ENCODE measurements at places on chromosomes 12 and 14.

DNA sequence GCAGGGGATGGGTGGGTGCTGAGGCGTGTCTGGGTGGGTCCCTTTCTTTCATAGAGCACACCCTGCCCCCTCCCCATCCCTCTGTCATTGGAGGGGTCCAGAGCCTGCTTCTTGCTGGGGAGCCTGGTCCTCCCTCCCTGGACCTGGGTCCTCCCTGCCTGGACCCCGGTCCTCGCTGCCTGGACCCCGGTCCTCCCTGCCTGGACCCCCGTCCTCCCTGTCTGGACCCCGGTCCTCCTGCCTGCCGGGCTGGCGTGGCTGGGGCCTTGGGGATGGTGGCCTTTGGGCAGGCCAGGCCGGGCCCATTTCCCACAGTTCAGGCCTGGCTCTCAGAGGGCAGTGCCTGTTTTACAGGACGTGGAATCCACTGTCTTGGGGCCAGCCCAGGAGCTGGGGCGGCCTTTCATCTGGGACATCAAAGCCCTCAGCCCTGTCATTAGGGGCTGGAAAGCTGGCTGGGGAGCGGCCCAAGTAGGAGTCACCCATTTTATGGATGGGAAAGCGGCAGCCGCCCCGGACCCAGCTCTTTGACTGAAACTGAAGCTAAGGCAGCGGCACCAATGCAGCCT is 44.6 kb downstream of the KIF26A start:
- no peak for DNase-seq

GRCh38 chr14:102996941-102997340 is 60.4 kb downstream of the CDC42BPB start:
- no peak for DNase-seq

GRCh38 chr14:81260732-81261131 is 40.0 kb upstream of the GTF2A1 start:
- DNase-seq: no peak

- no peak for DNase-seq
Measured at GRCh38 chr12:64269161-64269560, 47.1 kb upstream of the KICS2 start.

DNA sequence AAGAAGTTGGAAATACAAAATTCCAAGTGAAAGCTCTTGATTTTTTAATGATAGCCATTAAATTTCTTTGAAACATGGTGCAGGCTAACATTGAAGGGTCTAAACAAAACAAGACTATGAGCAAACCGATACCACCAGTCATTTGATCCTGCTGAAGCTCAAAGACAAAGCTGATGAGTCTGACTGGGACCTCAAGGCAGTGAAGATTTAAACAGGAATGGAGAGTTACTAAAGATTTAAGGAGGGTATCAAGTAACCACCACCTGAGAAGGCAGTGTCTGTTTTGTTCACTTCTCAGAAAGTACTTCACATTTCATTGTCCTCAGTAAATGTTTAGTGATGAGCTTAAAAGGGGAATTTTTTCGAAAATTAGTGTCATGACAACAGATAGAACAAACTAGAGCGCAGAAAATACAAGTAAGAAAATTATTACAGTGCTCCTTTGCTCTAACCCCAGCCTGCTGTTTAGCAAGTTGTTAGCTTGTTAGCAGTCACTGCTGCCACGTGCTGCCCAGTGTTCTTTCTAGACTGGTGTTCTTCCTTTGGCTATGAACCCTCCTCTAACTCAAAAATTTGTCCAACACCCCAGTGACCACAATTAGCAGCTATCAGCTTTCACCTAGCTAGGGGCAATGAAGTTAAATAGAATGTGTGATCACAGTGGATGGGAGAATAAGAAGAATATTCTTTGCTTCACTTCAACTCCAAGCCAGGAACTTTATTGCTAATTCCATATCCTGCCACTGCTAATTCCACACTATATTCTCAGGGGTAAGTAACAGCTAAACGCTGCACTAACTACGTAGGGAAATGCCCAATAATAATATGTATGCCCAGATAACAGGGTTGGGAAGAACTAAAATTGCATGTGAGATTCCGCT is 41.1 kb downstream of the YAF2 start:
- no peak for DNase-seq

DNA sequence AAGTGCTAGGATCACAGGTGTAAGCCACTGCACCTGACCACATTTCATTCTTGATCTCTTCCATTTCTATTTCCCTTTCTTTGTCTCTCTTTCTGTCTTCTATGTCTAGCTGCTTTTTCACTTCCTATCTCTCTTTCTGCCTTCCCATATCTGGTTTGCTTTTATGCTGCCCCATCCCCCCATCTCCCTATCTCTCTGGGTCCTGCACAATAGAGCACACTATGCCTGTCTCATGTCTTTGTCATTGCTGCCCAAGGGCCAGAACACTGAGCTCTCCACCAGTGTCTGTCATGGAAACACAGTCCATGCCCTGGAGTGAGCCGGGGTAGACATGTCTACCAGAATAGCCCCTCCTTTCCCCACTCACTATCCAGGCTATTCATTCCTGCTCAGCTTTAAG is 12.3 kb upstream of the RARG start:
- no peak for DNase-seq

- DNase-seq: no peak
Measured at GRCh38 chr12:80058586-80058985, 40.8 kb upstream of the OTOGL start.

DNA sequence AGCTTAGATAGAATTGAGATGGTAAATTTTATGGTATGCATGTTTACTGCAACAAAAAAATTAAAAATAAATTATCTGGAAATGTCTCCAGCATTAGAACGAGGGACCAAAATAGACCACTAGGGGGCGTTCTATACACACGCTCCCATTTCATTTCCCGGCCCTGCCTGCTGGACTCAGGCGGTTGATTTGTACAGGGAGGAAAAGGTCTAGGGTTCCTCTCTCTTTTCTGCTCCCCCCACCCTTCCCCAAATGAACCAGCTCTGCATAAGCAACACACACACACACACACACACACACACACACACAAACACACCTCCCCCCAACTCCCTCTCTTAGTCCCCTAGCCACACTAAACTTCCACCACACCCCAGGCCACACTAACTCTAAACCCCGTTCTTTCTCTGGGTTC is 7.8 kb upstream of the DTX1 start:
- no peak for DNase-seq

DNA sequence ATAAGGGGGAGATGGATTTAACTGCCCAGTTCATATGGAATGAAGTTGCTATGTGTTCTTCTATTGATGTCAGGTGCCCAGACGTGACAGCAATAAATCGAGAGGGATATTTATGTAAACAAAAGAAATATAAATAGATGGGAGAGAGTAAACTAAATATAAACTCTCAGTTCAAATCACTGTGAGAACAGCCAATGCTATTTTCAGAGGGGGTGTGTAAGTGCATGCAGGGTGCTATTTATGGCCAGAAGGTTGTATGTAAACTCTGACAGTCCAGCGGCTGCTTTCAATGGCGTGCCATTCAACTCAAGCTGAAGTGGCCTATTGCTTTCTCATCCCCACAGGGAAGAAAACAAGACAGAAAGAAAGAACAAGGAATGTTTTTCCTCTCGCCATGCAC is 127.2 kb downstream of the KCNA5 start:
- no peak for DNase-seq

DNA sequence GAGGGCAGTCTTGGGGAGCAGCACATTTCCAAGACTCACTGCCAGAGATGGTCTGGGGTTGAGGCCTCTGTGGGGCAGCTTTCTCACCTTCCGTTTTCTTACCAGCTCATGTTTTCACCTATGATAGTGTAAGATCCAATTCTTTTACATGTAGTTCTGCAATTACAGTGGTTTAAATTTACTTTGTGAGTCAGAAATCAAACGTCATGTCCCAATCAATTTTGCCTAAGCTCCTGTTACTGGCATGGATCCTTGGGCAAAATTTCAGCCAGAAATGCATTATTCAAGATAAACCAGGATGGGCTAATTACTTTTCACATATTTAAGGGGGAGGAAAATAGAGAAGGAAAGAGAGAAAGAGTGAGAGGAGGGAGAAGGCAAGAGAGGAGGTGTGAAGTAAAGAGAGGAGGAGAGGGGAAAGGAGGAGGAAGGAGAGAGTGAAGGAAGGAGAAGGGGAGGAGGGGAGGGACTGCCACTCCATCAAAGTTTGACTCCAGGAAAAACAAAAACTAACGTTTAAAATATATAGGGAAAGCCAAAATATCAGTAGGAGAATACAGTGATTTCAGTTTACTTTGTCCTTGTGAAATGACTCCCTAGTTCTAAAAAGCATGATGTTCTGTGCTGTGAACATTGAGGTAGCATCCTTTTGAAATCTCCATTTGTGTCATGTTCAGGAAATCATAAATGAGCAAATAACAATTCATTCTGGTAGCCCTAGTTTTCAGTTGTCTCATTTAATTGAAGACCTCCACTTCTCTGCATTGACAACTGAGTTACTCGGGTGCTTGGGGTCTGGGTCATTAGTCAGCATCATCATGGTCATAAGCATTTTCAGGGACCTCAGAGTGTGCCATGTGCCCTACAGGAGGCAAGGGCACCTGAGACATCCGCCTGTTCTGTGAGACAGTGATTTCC is 3.0 kb downstream of the BMAL2 start:
- no peak for DNase-seq

- DNase-seq: no peak
Measured at GRCh38 chr12:6582959-6583358, 14.9 kb upstream of the NOP2 start.

- no peak for DNase-seq
Measured at GRCh38 chr14:66442953-66443571, 43.1 kb upstream of the CCDC196 start.

GRCh38 chr12:2813214-2814185 is 1.0 kb downstream of the ITFG2 start:
- DNase-seq: peak; percentile 47

DNA sequence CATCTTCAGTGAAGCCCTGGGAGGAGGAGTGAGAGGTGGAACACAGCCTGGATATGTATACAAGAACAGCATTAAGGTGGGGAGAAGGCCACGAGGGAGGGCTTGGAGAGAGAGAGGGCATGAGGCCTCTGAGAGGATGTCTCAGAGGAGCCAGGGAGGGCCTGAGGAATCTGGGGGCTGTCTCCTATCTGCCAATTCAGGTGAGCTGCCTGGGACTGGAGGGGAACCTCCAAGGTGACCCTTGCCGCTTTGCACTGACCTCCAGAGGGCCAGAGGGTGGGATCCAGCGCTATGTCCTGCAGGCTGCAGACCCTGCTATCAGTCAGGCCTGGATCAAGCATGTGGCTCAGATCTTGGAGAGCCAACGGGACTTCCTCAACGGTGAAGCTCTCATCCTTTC is 4.4 kb downstream of the ARHGEF25 start:
- DNase-seq: no peak

DNA sequence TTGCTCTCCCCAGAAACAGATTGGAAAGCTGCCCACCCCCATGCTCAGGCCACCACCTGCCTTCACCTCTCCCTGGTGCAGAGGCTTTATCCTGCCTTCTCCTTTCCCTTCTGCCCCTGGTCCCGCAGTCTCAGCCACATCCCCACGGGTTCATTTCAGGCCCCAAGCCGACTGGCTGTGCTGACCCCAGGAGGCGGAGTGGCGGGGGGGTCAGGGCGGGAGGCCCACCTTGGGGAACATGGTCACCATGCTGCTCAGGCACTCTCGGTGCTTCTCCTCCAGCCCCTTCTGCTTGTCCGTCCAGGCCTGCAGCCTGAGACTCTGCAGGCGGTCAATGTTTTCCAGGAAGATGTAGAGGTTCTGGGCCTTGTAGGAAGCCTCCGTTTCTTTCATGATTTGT is 6.9 kb downstream of the FAM186B start:
- DNase-seq: no peak

- DNase-seq: no peak
Measured at GRCh38 chr12:89975574-89975973, 266.9 kb upstream of the ATP2B1 start.

DNA sequence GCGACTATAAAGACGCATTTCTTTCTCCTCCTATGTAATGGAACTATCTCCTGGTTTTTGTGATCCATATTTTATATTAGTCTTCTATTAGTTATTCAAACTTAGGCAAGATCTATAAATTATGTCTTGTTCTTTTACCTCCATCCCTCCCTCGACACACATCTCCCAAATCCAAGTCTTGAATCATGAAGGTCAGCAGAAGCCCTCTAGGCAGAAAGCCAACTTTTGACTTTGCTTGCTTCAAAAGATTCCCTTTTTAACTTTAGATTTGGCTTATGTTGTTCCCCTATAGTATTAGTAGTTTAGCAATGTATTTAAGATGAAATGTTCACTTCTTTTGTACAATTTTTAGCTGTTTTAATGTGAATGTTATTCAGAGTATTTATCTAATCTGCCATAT is 689.8 kb downstream of the SLC6A15 start:
- no peak for DNase-seq

- DNase-seq: no peak
Measured at GRCh38 chr14:25396128-25396527, 346.2 kb upstream of the STXBP6 start.

GRCh38 chr14:97458255-97458654 is 661.1 kb downstream of the VRK1 start:
- DNase-seq: no peak

DNA sequence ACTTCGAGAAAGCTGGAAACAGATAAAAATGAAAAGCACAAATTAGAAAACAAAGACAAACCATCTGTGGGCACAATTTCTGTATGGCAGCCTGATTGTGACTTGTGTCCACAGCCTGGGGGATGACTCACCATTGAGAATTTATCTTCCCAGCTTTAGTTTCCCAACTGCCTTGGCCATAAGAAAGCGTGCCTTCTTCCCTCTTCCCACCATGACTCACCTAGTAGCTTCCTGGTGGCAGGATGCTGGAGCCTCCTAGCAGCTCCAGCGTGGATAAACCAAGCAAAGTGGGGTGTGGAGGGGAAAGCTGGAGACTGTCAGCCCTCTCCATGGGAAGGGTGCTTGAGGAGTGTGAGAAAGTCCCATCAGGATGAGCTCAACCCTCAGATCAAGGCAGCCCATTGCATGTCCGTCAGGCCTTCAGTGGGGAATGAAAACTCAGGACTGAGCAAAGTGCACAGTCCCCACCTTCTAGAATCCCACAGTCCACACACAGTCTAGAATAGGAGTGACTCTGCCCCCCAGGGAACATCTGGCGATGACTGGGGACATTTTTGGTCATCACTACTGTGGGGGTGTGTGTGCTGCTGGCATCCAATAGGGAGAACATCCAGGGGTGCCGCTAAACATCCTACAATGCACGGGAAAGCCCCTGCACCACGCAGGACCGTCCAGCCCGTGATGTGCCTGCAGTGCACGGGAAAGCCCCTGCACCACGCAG is 22.4 kb upstream of the SERPINA6 start:
- no peak for DNase-seq

DNA sequence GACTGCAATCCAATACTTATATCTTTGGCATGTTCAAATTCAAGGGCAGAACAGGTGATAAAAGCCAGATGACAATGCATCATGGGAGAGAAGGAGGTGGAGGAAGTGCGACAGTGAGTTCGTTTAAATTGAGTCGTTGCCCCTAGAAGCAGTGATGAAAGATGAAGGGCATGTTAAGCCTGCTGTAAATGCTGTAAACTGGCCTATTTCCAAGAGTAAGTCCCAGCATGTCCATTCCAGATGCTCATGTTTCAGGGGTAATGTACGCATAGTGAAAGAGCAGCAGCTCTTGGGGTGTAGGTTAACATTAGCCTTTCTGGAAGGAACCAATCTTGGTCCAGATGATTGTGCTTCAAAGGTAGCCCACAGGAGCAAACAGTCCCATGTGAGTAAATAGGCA is 97.1 kb downstream of the C2CD5 start:
- no peak for DNase-seq

GRCh38 chr12:42448841-42449240 is 122.9 kb downstream of the PPHLN1 start:
- no peak for DNase-seq

GRCh38 chr12:57802607-57803006 is 15.9 kb downstream of the AVIL start:
- no peak for DNase-seq

All from D721Med (cell line).